ENCODE measurements at places on chromosomes 12 and 14.

DNA sequence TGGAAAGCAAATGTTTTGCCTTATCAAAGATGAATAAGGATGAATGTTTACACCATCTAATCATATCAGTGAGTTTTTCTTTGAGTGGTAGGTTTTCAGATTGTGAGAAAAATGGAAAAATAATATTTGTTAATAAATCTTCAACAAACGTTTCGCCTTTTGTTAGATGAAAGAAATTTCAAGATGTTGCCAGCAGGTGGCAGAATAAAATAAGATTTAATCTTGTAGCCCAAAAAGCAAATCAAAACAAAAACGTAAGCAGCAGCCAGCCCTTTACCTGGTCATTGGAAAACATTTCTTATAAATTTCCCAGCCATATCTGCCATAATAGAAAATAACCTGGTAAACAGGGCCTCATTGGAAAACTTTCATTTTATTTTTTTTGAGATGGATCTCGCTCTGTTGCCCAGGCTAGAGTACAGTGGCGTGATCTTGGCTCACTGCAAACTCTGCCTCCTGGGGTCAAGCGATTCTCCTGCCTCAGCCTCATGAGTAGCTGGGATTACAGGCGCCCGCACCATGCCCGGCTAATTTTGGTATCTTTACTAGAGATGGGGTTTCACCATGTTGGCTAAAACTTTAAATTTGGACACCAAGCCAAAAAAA lies 15.4 kb upstream of the TMEM120B start:
- peak; percentile 68 for DNase-seq

DNA sequence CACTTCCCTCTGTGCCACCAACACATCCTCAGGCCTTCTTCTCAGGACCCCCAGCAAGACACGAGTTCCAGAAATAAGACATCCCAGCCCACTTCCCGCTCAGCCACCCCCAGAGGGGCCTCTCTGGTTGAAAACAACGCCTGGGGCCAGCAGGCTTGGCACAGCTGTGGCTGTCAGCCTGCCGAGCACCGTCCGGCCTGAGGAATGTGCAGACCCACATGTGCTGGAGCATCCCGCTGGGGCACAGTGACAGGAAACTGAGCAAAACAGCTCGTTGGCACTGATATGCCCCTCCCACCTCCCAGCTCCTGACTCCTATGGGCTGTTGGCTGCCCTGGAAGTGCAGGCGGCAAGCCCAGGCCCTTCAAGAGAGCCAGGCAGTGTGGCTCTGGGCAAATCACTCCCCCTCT lies 1.4 kb downstream of the SYNE3 start:
- peak; percentile 50 for DNase-seq

DNA sequence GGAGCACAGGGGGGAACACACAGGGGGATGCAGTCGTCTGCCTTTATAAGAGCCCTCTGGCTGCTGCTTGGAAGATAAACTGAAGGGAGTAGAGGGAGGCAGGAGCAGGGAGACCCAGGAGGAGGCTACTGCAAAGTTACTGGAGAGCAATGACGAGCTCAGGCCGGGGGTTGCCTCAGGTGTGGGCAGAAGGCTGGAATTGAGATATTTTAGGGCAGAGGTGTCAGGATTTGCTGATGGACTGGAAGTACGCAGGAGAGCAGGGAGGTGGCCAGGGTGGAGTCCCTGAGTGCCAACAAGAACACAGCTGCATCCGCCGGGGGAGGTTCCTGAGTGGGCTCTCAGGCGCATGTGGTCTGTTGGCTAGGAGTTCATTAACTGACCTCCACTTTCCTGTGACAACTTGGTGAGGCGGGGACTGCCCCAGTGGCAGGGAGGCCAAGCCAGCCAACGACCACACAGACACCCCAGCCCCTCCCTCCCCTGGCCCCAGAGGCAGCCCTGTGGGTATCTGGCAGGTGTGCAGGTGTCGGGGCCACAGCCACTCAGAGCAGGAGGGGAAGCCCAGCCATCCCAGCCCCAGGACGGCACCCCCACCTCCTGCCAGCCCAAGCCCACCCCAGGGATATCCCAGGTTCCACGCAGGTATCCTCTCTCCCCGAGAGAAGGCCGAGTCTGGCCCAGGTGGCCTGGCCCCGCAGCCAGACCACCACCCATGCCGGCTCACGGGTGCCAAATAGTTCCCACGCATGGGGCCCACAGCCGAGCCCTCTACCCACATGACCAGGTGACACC lies 85.4 kb downstream of the NCOR2 start:
- no peak for DNase-seq

DNA sequence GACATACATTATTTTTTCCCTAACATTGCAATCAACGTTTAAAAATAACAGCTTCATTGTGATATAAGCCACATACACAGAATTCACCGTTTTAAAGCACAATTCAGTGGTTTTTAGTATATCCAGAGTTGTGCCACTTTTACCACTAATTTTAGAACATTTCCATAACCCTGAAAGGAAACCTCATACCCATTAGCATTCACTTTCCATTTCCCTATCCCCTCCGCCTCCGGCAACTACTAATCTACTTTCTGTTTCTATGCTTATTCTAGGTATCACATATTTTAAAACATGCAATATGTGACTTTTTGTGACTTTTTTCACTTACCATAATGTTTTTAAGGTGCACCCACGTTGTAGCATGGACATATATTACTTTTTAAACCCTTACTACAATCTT lies 55.6 kb upstream of the ISM2 start:
- no peak for DNase-seq

DNA sequence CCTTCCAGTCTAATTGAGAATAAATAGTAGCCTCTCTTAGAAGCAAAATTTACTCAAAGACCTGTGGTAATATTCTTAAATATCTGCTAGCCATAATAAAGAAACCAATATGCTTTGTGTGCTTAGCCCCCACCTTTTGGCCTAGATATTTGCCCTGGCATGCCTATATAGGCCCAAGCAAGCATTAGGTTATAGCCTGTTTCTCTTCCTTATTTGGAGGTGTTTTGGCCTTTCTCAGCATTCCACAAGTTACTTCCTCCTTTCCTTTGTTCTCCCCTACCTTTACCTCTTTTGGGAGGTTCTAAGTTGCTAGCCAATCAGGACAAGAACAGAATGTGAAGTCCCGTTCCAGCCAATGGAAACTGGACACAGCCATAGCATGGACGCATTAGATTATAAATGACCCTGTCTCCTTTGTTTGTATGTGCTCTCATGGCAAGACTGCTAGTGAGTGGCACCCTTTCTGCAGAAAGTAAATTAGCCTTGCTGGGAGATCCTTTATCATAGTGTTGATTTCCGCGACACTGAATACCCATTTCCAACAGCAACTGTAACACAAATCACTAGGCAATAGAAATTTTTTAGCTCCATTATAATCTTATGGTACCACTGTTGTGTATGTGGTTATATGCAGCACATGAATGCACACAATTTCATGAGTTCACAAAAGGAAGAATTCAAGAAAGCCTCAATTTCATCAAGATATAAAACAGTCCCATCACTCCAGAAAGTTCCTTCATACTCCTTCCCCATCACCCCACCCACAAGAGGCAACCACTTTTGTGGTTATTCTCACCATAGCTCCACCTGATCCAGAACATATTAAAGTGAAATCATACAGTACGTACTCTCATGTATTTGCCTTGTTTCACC lies 37.6 kb downstream of the CEP83 start:
- DNase-seq: no peak

DNA sequence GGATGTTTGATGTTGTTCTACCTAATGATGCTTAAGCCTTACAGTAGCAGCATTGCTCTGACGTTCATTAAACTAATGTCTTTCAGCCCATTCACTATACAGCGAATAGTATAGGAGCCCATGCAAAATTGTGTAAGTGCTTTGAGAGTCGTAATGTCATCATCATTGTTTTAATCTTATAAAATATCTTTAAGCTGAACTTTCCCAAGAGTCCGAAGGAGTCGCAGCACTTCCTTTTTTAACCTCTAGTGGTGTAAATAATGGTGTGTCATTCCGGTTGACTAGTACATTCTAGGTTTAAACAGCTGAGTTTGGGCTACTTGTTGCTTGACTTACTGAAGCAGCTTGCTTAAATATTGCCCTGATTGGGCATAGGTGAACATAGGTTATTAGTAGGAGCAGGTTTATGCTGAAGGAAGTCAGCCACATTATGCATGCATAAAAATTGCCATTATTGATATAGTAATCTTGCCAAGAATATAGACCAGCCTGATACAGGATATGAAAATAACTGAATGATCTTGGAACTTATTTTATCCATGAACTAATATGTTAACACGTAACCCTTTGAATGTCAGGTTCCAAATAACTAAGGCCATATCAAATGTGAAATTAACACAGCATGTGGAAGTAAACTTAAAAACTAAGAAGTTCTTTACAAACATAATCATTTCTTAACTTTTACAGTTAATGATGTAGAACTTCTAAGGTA lies 2.6 kb downstream of the WNK1 start:
- DNase-seq: peak; percentile 24

DNA sequence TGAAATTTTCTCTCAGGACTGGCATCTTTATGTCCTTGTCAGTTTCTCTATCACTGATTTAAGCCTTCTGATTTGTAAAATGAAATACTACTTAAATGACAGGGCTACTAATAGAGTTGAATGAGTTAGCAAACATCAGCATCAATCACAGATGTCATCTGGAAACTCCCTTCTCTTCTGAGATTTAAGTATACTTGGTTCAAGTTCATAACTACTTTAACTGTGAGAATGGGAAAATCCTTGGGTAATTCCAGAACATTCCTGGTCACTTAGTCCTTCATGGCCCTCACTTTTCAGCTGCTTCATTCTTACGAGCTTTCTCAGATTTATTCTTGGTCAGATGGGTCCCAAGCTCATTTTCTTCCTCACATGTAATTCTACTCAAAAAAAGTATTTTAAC lies 1655.3 kb upstream of the FLRT2 start:
- no peak for DNase-seq

GRCh38 chr14:71550367-71550766 lies 381.9 kb upstream of the RGS6 start:
- no peak for DNase-seq

GRCh38 chr12:92030618-92031017 lies 115.0 kb downstream of the BTG1 start:
- DNase-seq: no peak

DNA sequence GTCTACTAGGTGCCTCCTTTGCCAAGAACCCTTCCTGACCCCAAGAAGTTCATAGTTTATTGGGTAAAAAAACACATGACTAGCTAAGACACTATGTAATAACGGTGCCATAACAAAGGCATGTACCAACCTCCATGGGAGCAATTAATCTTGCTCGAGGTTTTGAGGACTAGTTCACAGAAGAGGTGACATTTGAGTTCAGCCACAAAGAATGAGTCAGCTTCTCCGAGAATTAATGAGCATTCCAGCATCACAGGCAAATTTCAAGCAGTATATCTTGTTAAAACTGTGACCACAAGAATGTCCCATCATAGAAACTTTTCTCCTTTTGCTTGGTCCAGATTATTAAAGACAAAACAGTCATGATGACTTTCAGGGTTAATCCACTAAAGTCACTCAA lies 113.0 kb upstream of the RAP1B start:
- no peak for DNase-seq

DNA sequence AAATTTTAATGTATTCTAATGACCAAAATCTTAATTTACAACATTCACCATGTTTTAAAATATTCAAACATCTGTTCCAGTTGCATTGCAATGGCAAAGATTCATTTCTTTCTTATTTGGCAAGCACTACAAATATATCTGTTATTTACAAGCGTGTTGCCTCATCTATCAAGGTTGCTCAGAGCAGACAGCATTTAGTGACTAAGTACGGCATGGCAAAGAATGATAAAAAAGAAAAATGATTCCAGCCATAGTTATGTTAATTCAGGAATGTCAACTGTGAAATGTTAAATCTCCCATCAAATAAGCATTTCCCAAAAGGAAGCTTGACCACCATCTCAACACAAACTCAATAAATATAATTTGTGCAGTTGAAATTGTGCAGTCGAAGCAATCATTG lies 312.1 kb downstream of the SEC23A start:
- no peak for DNase-seq

- no peak for DNase-seq
Measured at GRCh38 chr14:62123961-62124360, 361.7 kb downstream of the SNAPC1 start.

DNA sequence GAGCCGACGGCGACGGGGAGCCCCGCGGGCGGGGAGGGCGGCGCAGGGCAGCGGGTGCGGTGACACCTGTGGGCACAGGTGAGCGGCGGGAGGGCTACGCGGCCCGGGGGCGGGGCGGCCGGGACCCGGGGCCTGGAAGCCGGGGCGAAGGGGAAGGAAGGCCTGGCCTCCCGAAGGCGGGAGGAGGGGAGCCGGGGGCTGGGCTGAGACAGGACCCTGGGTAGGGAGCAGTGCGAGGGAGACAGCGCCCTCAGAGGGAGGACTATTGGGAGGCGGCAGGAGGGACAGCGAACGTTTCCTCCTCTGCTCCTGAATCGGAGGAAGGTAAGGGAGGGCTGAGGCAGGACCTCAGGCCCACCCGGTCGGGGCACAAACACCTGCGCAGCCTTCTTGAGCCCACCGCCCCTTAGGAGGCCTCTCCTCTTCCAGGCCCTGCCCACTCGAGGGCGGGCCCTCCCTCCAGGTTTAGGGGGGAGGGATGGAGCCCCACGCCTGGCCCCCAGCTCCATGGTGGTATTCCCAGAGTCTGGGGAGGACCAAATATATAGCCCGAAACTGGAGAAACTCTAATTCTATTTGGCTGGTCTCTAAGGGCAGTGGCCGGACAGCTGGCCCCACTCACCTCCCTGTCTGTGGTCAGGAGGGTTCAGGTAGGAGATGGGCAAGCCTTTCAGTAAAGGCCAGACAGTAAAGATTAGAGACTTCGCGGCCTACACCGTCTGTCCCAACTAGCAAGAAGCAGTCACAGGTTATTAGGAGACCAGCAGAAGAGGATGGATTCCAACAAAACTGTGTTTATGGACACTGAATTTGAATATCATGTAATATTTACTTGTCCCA lies 509 bp downstream of the PLEKHG6 start:
- DNase-seq: no peak

GRCh38 chr14:94044476-94045091 lies 18.4 kb downstream of the OTUB2 start:
- no peak for DNase-seq

DNA sequence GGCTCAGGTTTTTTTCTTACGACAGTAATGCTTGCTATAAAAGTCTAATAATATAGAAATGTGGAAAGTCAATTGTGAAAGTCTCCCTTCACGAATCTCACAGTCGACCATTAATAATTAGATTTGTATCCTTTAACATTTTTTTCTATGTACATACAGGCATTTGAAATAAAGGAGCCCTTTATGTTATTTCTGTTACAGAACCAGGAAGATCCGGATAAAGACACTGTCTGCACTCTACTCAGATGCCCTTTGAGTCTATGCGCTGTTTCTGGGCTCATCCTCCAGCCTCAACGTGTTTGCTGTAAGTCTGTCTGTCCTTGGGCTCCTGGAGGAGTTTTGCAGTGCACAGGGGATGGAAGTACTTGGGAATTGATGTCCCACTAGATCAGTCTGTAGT lies 212.2 kb upstream of the ATP2B1 start:
- no peak for DNase-seq

GRCh38 chr12:100391856-100392255 lies 35.0 kb downstream of the SLC17A8 start:
- no peak for DNase-seq

DNA sequence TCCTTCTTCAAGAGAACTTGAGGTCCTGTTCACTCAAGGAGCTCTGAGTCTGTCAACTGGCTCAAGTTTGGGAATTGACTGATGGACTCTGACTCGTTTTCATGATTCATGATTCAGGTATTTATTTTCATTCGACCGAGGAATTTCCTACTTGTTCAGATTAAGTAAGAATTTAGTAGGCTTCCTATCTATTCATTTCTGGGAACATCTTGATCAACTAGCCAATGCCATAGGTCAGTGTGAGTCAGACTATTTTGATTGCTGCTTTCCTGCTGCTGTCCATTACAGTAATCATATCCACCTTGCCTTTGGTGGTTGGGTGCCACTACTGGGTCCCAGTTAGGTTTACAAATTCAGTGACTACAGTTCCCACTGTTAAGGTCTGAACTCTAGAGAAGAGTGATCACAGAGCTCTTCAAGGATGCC lies 6.1 kb downstream of the FAM186A start:
- DNase-seq: no peak

Measured in NCI-H2081 (cell line).